Brain (organoid and tissue), 16 donors: ENCODE measurements at places on chromosomes 1 and 21.

DNA sequence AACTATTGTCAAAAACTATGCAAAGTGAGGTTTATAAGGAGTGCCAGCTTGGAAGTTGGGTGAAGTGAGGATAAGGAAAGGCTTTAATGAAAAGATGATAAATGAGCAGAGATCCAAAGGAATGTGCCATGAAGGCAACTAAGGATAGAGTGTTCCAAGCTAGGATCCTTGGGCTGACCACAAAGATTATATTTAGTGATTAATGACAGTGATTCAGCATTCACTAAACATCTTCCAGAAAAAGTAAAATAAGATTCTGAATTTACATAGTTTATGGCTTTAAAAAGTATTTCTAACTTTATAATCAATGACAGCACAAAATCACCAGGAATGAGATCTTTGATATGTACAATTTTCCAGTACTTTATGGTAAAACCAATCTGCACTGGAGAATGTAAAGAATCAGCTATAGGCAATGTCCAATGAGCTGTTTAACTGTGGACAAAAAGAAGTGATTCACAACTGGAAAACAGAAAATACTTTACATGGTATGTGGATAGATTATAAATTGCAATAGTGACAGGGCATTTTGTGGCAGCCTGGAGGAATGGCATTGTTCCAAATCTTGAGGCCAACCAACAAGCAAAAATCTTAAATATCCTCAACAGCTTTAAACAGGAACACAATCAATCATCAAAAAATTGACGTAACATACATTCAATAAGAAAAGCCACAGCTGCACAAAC lies 91.2 kb upstream of the KCTD3 start:
- no peak for DNase-seq

GRCh38 chr1:205315008-205315618 lies 6.4 kb downstream of the NUAK2 start:
- no peak for DNase-seq

GRCh38 chr1:6762060-6762459 lies 23.2 kb upstream of the CAMTA1 start:
- no peak for DNase-seq

- DNase-seq, result no peak
These were observed 393.7 kb upstream of the ST6GALNAC5 start for GRCh38 chr1:76473591-76473990.

DNA sequence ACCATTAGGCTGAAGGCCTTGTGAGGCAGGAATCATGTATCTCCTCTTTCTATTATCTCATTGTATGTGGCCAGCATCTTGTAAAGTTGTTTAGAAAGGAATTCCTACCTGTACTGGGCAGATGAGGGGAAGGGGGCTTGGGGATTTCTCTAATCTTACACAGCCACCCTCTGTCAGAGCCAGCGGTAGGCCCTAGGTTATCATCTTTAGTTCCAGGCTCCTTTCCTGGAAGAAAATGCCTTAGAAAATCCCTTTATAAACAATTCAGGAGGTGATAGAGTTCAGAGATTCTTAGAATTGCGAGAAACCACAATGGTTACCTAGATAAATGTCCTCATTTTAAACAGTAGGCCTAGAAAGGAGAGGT lies 35.2 kb downstream of the DPT start:
- no peak for DNase-seq
